ENCODE measurements at places on chromosomes 1 and 21.
A peak's percentile ranks its signal among the peaks of the same experiment; 100 is the strongest.

GRCh38 chr1:35085421-35085820 is 6.2 kb downstream of the ZMYM1 start:
- no peak for DNase-seq

DNA sequence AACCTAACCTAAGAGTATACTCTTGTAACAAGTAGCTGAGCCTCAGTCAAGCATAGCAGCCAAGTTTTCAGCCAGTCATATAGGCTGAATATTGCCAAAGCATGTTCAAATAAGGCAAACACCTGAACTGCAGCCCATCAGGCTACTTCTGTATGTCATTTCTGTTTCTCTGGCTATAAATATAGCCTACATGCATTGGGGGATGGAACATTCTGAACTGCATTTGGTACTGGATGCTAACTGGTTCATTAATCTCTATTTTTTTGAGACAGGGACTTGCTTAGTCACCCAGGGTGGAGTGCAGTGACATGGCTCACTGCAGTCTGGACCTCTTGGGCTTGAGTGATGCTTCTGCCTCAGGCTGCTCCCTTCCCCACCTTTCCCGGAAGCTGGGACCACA is 37.3 kb downstream of the MAST2 start:
- no peak for DNase-seq

- DNase-seq: no peak
Measured at GRCh38 chr1:183101841-183102276, 78.6 kb downstream of the LAMC1 start.

- peak; percentile 82 for DNase-seq
Measured at GRCh38 chr1:226738995-226739695, at the start of gene ITPKB. Gene ITPKB, minus strand, starts transcription at chr1:226739282. Its CDS starts 1,824 bp downstream, at chr1:226737458.

- no peak for DNase-seq
Measured at GRCh38 chr1:190129366-190129765, 348.3 kb downstream of the BRINP3 start.

DNA sequence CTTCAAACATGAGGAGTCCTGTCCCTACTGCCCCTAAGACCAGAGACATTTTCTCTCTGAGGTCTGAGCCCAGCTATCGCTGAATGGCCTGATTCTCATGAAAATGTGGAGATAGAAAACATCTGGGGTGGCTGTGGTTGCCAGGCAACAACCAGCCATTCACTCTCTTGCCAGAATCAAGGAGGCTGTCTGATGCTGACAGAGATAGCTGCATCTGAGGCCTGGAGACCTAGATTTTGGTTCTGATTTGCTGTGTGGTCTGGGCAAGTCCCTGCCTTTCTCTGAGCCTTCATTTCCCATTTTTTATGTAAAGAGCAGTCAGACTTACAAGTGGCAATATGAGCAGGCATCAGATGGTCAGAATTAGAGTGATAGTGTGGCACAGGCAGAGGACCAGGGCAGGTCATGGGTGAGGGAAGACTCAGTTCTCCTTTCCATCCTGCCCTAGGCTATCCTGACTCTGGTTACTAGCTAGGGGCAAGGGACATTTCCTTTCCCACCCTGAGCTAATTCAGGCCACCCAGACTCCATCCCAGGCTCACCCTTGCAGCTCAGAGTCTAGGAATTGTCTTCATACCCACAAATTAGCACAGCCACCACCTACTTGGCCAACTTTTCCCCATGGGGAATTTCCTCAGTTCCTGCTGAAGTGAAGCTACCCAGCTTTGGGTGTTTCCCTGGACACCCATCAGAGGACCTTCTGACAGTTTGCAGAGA is 20.0 kb upstream of the RNF19B start:
- DNase-seq: peak; percentile 73

DNA sequence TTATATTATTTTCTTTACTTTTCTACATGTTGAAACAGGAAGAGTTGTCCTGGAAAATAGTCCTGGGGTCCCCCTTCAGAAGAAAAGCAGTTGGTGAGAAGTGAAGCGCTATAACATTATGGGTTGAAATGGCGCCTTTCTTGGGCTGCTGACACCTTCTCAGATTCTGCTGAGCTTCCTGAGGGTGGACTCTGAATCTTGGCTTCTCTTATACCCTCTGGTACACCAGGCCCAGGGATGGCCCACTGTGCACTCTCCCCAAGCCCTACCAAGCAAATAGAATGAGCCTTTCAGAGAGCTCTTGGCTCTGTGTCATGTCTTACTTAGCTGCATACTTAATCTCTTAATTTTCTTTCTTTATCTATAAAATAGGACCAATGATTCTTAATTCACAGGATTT is 42.3 kb downstream of the CD247 start:
- no peak for DNase-seq

DNA sequence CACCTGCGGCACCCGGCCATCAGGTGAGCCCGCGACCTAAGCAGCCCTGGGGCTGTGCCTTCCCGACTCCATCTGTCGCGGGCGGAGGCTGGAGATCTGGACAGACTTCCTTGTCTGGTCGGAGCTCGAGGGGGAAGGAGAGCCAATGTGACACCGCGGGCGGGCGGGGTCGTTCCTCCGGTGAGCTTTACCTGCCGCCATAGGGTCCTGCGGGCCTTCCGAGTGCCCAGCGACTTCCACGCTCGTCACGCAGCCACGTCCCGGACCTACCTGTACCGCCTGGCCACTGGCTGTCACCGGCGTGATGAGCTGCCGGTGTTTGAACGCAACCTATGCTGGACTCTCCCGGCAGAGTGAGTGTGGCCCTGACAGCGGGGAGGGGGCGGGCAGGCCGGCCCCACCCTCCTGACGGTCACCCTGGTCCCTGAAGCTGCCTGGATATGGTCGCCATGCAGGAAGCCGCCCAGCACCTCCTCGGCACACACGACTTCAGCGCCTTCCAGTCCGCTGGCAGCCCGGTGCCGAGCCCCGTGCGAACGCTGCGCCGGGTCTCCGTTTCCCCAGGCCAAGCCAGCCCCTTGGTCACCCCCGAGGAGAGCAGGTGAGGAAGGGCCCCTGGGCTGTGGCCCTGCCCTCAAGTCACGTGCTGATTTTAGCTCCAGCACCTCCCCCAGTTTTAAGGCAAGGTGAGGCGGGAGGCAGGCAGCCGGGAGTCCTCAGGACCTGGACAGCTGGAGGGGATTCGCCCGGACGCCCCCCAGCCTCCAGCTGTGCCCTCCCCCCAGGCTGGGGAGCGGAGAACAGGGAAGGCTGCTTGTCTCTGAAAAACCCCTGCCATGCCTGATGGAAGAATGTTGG is 1.1 kb downstream of the PUSL1 start:
- no peak for DNase-seq

GRCh38 chr1:4797016-4797410 is 142.6 kb downstream of the AJAP1 start:
- DNase-seq: no peak

GRCh38 chr1:205610901-205611466 is 20.8 kb downstream of the ELK4 start:
- DNase-seq: peak; percentile 20

- DNase-seq: no peak
Measured at GRCh38 chr21:16040601-16041000, 310.8 kb downstream of the USP25 start.

- DNase-seq: no peak
Measured at GRCh38 chr21:17911628-17912027, 92.5 kb upstream of the C21orf91 start.

DNA sequence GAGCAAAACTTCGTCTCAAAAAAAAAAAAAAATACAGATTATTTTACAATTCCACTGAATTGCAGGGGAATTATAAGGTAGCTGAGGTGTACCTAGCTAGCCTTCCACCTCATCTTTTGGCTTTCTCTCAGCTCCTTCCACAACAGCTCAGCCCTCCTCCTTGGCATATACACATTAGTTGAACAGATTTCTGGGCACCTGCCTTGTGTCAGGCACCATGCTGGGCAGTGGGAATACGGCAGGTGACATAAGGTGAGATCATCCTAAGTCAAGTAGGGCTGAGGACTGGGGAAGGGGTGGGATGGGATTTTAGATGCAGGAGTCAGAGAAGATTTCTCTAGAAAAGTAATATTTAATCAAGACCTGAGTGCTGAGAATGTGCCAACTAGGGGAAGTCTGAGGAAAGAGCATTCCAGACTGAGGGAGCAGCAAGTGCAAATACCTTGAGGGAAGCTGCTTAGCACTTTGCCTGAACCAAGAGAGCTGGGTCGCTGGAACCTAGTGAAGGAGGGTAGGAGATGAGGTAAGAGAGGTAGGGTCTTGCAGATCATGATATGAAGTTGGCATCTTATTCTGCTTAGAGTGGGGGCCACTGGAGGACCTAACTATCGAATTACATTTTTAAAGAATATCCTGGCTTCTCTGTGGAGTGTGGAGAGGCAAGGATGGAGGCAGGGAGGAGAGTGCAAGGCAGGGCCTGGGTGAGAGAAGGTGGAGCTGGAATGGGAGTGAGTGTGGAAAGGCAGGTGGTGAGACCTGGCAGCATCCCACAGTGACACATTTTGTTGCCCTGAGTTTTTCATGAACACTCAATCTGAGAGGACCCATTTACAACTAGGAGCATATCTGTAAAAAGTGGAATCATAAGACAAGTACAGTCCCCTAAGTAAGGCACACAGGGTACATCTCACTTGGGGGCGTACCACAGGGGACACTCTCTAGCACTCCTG is 28.2 kb downstream of the LAMC2 start:
- no peak for DNase-seq

DNA sequence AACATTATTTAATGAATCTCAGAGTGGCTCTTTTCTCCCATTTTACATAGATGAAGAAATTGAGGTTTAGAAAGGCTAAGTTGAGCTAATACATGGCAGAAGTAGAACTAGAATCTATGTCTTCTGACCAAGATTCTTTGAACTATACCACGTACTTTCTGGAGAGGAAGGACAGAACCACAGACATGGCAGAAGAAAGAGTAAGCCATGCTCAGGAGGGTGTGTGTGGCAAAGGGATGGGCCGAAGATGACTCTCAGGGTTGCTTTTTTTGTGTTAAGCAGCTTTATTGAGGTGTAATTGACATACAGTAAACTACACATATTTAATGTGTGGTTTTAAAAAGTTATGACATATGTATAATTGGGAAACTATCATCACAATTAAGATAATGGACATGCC is 69.5 kb downstream of the PEX14 start:
- no peak for DNase-seq

DNA sequence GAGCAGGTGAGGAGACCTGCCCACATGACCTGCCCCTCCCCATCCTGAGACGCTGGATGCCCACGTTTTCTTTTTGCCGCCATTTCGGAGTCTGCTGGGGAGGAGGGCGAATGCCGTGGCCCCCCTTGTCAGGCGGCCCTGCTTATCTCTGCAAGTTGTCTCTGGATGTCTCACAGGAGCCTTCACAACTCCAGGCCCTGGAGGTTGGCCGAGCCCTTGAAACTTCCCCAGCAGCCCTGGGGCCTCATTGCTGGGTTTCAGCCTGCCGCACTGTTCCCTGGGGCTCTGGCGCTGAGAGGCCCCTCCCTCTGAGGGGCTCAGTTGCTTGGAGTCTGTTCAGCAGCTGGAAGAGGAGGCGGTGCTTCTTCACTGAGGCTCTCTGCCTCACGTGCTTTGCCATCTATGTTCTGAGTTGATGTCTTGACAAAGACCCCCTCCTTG is 29.8 kb upstream of the ZBTB21 start:
- DNase-seq: no peak

GRCh38 chr1:184559117-184559713 is 172.4 kb downstream of the C1orf21 start:
- no peak for DNase-seq

DNA sequence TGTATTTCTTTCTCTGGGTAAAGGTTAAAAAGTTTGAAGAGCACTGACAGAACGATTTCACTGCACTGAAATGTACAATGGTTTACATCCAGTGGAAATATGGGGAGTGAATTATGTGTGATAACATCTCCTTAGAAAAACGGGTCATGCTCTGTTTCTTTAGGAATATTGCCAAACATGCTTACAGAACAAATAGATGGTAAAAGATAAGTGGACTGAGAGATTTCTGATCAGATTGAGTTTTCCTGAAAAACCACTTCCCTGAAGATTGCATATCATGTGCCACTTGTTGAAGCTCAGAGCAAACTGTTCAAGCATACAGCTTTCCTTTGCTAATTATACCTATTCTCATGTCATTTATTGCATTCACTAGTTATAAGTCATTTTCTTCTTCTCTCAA is 29.9 kb upstream of the DISP1 start:
- DNase-seq: no peak

DNA sequence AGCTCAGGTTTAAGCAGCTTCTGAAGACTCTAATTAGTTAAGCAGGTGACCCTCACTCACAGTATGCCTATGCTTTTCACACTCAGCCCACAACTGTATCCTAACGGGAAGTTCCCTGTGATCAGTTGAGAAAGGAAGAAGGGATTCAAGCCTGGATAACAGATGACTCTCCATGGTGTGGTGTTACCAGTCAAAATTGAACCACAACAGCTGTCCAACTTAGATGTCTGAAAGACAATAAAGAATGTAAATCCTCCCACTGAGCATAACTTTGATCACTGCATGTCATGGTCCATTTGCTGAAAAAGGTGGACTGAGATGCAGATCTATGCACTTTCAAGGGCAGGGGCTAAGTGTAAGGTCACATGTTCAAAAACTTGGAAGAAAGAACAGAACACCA is 32.3 kb upstream of the DIPK1A start:
- no peak for DNase-seq

DNA sequence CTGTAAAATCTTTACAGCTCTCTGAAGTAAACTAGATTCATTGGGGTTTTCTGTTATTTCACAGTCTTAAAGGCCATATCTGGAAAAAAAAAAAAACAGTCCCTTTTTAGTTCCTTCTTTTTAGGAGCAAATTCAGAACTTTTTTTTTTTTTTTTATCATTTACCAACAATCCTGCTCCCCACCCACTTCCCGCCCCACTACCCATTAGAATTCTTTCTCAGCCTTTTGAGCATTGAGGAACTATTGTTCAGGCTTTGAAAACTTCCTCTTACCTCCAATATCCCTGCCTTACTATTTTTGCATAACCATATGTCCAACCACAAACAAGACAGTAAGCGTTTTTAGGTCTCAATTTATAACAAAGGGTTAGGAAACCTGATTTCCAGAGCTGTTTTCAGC is 330.1 kb downstream of the PLPP3 start:
- DNase-seq: no peak

DNA sequence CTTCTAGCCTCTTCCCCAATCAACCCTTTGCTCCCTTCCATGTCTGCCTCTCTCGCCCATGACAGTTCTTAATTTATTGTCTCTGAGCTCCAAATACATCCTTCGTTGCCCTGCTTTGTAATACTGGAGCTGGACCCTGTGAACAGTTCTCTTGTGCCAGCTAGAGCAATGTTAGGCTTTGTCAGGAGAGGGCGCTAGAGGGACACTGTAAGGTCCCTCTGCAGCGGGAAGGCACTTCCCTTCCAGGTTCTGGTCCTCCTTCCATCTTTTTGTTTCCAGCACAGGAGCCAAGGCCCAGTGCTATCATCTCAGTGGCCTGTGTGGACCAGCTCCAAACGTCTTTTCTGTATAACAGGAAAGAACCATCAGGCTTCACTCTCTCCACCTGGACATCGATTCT is 95.9 kb downstream of the PTPRU start:
- peak; percentile 30 for DNase-seq

DNA sequence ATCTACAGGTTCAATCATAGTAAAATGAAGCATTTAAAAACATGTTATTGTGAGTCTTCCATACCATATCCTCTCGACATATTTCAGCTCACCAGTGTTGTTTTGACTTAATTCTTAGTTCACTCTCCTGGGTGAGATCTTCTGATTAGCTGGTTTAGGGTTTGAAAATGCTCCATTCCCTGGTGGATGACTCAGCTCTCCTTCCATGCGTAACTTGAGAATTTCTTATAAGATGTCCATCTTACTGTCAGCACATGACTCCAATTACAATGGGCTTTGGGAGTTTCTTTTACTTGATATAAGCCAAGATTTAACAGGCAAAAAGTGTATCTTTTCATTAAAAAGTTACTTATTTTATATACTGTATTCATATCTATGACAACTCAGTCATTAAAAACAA is 476.5 kb downstream of the BRINP3 start:
- no peak for DNase-seq

- peak; percentile 63 for DNase-seq
Measured at GRCh38 chr1:192809307-192810252, 741 bp downstream of the RGS2 start.

Data from activated CD4-positive, alpha-beta T cell treated with anti-CD3 and anti-CD28 coated beads, Interleukin-2, amount 50 U/mL, for 16 hours (primary cell).